ENCODE measurements at places on chromosomes 3 and 15.

DNA sequence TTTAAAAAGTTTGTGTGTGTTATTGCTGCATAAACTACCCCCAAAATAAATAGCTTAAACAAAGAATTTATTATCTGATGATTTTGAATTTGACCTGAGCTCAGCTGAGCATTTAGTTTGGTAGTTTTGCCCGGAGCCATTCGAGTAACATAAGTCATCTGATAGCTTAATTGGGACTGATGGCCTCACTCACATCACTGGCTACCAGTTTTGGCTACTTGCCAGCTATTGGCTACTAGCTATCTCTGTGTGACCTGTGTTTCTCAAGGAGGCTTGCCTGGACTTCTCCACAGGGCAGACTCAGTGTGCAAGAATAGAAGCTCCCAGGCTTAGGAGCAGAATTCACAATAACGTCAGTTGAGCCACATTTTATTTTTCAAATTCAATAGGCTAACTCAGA lies 9.0 kb downstream of the CNTN3 start:
- DNase-seq, result no peak

DNA sequence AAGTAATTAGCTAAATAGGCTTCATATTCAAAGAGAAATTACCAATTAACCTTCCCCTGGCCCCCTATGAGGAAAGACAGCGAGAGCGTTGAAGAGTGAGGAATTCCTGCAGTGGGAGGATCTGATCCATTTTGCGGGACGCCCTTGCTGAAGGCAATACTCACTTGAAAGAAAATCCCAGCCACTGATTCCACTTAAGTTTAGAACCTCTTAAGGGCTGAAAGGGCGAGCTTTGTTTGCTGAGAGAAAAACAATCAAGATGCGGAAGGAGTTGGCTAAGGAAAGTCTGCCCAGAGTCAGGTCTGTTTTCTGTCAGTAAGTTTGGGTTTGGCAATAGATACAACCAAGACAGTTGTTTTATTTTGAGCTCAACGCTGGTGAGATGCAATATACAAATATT lies 102.8 kb upstream of the GBE1 start:
- DNase-seq, result no peak

GRCh38 chr3:50373146-50374051 lies 14.1 kb upstream of the TMEM115 start:
- DNase-seq, result no peak

- no peak for DNase-seq
Measured at GRCh38 chr3:59782664-59783063, 732.8 kb upstream of the CFAP20DC start.

GRCh38 chr3:64748244-64748904 lies 60.6 kb upstream of the ADAMTS9 start:
- DNase-seq, result no peak

DNA sequence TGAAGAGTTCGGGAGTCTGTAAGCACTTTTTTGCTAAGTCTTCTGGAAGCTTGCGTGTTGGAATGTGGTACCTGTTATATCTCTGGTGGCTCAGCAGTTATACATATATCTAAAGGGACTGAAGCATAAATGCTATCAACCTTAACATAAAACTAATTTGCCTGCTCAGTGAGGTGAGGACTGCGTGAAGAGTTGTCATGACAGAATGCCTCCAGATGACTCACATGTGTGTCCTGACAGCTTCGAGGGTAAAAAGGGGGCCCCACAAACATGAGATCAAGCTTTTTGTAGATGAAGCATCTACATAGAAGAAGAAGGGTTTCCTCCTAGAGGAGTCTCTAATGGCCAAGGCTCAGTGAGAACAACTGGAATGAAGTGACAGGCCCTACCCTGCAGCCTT lies 88.8 kb upstream of the C3orf80 start:
- DNase-seq, result no peak

GRCh38 chr15:58471348-58471747 lies 39.6 kb downstream of the LIPC start:
- DNase-seq, result no peak

DNA sequence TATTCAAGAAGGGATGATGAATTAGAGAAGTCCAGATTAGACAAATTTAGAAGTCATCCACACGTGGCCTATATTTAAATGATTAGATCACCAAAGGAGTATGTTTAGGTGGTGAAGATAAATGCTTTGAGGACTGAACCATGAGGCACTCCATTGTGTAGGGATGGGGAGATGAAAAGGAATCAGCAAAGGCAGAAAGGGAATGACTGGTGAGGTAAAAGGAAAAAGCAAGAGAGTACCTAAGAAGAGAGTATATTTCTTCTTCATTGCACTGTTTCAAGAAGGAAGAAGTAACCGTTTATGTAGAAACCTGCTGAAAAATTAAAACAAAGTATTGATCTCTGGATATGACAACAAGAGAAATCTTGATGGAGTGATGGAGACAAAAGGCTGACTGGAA lies 40.7 kb downstream of the DENND4A start:
- DNase-seq, result no peak

GRCh38 chr3:46056686-46057085 lies 29.4 kb upstream of the XCR1 start:
- no peak for DNase-seq
